HFF-Myc (cell line): ENCODE measurements at places on chromosomes 3 and 15.

GRCh38 chr15:100861511-100861991 is 18.1 kb upstream of the ALDH1A3 start:
- no peak for DNase-seq

DNA sequence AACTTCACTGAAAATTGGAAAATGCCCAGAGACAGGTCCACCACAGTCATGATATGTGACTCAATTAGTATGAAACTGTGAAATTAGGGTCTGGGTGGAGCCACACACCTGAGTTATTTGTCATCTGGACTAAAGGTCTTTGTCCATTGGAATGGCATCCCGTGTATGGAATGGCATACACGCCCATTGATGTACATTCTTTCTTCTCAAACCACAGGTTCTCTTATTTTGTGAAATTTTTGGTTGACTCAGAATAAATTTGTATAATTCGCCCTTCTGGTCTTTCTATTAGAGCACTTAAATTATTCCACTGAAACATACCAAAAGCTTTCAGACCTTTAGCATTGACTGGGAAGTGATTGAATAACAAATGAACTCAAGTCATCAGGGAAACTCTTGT is 66.8 kb upstream of the UBE2E1 start:
- DNase-seq = no peak

- DNase-seq = no peak
Observed at GRCh38 chr15:39127151-39127790, 453.6 kb upstream of the THBS1 start.

- DNase-seq = no peak
Observed at GRCh38 chr3:64271631-64272030, 46.4 kb upstream of the PRICKLE2 start.

- DNase-seq = no peak
Observed at GRCh38 chr3:154766765-154767503, 313.2 kb upstream of the MME start.

- DNase-seq = no peak
Observed at GRCh38 chr3:139109271-139109670, 64.6 kb upstream of the PRR23C start.

GRCh38 chr15:78192826-78193594 is 41.4 kb downstream of the ACSBG1 start:
- no peak for DNase-seq

- no peak for DNase-seq
Observed at GRCh38 chr3:105511031-105511430, 144.3 kb downstream of the ALCAM start.

GRCh38 chr3:111517801-111518200 is 24.2 kb upstream of the CD96 start:
- no peak for DNase-seq

DNA sequence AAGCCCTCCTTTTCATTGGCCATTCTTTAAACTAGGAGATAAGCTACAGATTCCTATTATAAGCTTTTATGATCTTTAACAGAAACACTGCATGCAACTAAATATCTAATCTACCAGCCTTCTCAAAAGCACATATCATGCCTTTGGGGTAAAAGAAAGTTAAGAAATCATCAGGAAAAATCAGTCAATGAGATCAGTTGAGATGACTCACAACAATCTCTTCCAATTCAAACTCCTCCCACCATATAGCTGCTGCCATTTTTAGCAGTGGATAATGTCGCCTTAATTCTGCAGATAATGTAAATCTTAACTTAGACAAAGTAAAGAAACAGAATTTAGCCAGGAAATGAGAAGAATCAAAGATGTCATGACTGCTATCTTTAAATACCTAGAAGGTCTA is 135.2 kb upstream of the BCL6 start:
- no peak for DNase-seq

GRCh38 chr3:5428607-5429516 is 241.4 kb downstream of the EDEM1 start:
- no peak for DNase-seq

- DNase-seq = no peak
Observed at GRCh38 chr15:91849180-91849579, 4.3 kb upstream of the SLCO3A1 start.

DNA sequence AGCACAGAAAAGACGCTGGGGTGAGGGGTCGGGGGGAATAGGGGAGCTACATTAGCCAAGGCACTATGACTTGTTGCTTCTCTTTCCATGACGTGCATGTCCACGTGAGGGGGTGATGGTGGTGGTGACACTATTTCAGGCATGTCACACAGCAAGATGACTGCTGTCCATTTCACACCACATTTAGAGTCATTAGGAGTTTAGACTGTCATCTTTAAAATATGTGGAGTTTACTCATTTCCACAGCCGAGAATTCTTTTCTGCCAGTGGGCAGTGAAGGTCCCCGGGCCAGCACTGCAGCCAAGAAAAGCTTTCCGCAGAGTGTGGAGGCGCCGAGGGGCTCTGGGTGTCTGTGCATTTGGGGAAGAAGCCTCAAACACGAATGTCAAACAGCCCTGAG is 954 bp upstream of the DGKG start:
- DNase-seq = no peak

- no peak for DNase-seq
Observed at GRCh38 chr15:92151741-92152140, 241.9 kb upstream of the ST8SIA2 start.

DNA sequence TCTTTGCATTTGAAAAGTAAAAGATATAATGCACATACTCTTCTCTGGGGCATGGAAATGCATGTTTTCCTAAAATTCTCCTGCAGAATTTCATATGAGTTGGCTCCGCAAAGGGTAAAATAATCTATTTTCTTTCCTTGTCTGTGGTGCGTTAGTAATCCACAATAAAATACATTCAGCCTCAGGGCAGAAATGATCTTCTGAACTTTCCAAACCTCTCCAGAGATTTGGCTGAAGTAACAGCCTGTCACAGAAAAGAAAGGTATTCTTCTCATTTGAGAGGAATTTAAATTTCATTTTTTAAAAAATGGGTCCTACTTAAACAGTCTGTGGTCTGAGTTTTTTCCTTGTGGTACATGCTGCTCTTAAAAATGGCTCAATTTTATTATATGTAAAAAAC is 182.7 kb upstream of the DCBLD2 start:
- no peak for DNase-seq

DNA sequence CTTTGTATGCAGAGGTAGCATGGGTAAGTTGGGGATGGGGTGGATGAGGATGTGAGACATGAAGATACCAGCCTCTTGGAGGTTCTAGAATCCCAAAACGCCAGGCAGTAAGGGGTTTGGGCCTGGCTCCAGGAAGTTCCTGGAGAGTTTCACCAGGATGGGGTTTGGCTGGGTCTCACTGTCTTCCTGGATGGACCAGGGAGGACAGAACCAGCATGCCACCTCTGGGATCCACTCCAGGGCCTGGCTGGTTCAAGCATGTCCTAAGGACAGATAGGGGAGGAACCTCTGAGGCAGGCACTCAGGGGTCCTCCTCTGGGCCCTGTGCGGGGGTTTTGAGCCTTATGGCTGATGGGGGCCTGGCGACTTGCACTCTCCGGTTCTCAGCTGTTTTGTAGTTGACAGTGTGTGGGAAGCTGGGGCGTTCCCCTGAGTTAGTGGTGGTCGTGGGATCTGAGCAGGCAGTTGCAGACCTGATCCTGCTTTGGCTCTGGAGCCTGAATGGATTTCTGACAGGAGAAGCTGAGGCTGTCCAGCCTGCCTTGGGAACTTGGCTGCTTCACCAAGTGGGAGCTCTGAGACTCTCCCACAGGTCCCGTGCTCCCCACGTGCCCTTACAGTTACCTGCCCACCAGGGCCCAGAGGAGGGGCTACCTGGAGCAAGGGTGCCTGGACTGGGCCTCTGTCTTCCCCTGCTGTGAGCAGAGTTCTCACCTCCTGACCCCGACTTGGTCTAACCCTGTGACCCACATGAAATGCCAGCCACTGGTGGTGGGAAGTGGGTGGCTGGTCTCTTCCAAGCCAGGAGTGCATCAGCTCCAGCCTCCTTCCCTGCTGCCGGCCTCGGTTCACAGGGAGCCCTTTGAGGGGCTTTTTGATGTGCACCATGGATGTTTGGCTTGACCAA is 128.4 kb downstream of the EEFSEC start:
- DNase-seq = no peak

GRCh38 chr15:22851513-22851912 is 13.0 kb downstream of the NIPA2 start:
- no peak for DNase-seq

DNA sequence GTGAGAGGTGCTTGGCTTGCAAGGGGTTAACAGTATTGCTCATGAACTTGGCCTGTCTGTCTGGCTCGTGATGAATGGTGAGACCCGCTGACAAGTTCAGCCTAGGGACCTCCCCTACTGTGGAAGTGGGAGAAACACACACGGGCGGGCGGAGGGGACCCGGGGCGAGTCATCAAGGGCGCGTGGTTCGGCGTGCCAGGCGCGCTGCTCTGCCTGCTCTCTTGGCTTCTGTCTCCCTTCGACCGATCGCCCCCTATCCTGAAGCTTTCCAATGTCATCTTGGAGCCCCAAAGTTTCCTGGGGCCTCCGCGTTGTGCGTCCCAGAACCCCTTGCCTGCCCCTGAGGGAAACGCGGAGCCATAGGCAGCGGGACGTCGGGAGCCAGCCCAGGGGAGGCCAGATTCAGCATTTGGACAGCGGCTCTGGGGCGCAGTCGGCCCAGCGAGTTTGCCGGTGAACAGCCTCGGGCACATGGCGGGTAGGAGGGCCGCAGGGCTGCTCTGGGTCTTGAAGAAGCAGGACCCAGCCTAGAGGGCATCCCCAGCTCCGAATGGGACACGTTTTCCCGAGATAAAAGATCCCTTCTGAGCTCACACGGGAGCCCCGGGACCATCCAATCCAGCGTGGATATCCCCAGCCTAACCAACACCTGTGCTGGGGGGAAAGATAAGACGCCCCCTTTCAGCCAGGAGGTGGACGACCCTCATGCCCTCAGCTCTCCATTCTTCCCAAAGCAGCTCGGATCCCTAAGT is 27.0 kb upstream of the POLG start:
- DNase-seq = peak; percentile 6

- DNase-seq = no peak
Observed at GRCh38 chr3:107217172-107217571, 160.1 kb upstream of the CCDC54 start.

GRCh38 chr3:181932039-181932438 is 220.3 kb downstream of the SOX2 start:
- no peak for DNase-seq

GRCh38 chr3:8464668-8465067 is 37.0 kb upstream of the LMCD1 start:
- DNase-seq = no peak

DNA sequence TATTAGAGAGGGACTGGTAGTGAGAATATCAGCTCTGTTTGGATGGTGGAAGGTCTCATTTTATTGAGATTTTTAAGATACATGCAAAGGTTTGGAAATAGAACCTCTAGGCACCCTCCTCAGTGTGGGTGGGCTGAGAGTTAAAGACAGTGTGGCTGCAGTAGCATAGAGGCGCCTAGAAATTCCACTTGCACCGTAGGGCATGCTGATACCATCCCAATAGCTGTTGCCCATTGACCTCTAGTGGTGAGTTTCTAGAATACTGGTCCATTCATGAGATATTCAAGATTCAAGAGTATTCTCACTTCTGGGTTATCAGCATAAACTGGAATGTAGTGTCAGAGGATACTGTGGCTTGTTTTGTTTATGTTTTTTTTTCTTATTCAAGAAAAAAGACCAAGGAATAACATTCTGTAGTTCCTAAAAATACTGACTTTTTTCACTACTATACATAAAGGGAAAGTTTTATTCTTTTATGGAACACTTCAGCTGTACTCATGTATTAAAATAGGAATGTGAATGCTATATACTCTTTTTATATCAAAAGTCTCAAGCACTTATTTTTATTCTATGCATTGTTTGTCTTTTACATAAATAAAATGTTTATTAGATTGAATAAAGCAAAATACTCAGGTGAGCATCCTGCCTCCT is 87.2 kb downstream of the TGFBR2 start:
- DNase-seq = peak; percentile 65

- no peak for DNase-seq
Observed at GRCh38 chr3:143220741-143221140, 101.2 kb downstream of the CHST2 start.

GRCh38 chr15:66408254-66408653 is 21.5 kb downstream of the MAP2K1 start:
- no peak for DNase-seq

DNA sequence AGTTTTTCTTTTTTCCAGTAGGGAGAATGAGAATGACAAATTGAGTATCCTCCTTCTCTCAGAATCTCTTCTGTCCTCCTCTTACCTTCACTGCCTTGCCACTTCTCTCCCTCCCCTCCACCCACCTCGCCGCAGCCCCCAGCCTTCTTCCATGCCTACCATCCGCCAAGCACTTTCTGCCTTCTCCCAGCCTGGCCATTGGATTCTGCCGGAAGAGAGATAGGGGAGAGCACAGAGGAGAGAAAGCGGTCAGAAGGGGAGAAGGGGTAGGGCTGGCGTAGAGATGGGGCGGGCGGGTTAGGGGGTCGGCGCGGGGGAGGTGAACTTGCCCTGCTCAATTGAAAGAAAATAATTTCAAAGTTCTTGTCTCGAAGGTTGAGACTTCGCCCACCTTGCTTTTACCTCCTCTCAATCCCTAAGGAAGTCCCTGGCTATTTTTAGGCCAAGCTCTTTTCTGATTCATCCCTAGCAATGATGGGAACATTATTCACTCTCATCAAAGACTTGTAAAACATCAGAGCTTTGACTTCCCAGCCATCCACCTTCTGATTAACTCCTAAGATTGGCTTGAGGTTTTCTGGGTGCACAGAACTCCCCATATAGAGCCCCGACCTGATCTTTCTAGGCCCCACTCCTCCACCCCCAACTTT is 811 bp downstream of the C3orf52 start:
- no peak for DNase-seq

DNA sequence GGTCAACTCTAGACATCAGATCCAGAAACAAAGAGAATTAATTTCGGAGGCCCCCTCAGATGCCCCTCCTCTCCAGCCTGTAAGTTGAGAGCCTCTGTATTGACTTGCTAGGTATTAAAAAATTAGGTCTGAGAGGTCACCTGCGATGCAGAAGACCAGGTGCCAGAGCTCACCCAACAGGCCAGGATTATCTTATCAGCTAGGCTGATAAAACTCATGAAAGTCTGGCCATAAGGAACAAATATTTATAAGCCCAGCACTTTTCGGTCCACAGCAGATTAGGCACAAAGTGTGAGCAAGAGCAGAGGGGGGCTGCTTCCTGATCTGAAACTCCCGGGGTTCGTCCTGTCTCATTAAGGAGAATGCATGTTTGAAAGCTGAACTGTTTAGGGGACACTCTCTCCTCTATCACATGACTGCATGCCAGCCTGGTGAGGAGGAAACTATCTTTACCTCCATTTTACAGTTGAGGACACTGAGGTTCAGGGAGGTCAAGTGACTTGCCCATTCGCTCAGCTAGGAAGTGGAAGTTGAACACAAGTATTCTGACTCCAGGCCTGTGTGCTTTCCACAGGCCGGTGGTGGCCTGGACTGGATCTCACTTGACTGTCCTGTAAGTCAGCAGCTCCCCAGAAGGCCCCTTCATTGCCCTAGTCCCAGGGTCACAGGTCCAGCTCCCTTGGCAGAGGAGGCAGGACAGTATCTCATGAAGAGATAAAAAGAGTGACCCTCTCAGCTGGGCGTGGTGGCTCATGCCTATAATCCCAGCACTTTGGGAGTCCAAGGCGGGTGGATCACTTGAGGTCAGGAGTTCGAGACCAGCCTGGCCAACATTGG is 39.6 kb upstream of the MAGEF1 start:
- DNase-seq = no peak
